Myometrial cell (primary cell): ENCODE measurements at places on chromosomes 12 and 14. TPM values are rescaled to one million over a fixed set of nuclear protein-coding genes. Genes with fewer than 3 reads are reported as not detected.

RNASE7 gene
- not detected in 2 replicates for total RNA-seq

SLC5A8 gene
- total RNA-seq, result not detected in 2 replicates

TSHR gene
- total RNA-seq, result not detected in 2 replicates

ANO2 gene
- total RNA-seq, result not detected in 2 replicates

MFAP5 gene
- total RNA-seq, result 3.2 TPM in 2 replicates

TAS2R13 gene
- 0.18 TPM in 1 of 2 replicates, not detected in the other for total RNA-seq

TSFM gene
- 28.0 and 42.9 TPM in 2 replicates for total RNA-seq

GDF3 gene
- total RNA-seq, result not detected in 2 replicates

CRIP1 gene
- 0.53 TPM in 1 of 2 replicates, not detected in the other for total RNA-seq

AKAP5 gene
- total RNA-seq, result 0.71 and 1.2 TPM in 2 replicates
